ENCODE measurements at places on chromosomes 12 and 14.
A peak's percentile ranks its signal among the peaks of the same experiment; 100 is the strongest.

DNA sequence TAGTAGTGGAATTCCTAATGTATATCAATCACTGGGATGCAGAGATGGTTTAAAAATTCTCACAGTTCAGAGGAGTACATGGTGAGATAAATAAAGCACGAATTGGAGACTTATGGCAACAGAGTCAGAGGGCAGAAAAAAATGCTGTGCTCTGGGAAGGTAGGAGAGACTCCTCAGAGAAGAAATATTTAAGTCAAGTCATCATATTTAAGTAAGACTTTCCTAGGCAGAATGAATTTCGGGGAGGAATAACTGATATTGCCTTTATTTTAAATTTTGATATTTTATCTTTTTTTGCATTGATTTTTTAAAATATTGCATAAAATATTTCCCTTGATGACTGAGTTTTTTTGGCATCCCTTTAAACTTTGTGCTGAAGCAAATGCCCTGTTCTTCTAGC is 67.4 kb downstream of the OTOGL start:
- no peak for DNase-seq

GRCh38 chr14:104321802-104322130 is 183.4 kb downstream of the KIF26A start:
- DNase-seq, result no peak

- DNase-seq, result no peak
These were observed 880.2 kb upstream of the TMEM132C start for GRCh38 chr12:127386723-127387122.

DNA sequence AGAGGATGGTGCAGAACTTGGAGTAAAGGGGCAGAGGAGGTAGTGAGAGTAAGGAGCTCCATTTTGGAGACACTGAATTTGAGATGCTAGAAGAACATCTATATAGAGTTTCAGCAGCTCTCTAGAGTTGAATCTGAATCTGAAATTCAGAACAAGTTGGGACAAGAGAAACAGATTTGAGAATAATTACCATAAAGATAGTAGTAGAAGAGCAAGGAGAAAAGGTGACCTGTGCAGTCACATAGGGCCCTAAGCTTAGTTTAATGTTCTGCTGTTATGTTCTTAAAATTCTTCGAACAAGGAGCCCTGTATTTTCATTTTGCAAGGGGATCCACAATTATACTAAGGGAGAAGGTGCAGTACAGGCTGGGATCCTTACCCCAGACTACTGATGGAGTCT is 7.4 kb downstream of the REM2 start:
- DNase-seq, result no peak

DNA sequence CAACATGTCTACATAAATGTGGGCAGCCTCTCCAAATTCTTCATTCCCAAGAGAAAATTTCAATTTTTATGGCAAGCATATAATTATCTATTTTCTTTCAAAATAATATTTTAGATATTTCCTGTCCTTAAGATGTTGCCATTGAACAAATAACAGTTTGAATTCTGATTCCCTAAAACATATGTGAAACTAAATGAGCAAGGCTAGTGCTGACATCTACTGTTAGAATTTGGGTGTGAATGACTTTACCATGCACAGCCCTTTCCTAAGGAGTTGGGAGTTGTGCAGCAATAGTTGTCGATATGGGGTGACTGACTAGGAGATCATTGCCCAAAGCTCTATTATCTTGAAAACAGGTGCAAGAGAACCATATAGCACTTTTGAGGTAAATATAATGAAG is 108.2 kb upstream of the SLC38A4 start:
- peak; percentile 52 for DNase-seq

DNA sequence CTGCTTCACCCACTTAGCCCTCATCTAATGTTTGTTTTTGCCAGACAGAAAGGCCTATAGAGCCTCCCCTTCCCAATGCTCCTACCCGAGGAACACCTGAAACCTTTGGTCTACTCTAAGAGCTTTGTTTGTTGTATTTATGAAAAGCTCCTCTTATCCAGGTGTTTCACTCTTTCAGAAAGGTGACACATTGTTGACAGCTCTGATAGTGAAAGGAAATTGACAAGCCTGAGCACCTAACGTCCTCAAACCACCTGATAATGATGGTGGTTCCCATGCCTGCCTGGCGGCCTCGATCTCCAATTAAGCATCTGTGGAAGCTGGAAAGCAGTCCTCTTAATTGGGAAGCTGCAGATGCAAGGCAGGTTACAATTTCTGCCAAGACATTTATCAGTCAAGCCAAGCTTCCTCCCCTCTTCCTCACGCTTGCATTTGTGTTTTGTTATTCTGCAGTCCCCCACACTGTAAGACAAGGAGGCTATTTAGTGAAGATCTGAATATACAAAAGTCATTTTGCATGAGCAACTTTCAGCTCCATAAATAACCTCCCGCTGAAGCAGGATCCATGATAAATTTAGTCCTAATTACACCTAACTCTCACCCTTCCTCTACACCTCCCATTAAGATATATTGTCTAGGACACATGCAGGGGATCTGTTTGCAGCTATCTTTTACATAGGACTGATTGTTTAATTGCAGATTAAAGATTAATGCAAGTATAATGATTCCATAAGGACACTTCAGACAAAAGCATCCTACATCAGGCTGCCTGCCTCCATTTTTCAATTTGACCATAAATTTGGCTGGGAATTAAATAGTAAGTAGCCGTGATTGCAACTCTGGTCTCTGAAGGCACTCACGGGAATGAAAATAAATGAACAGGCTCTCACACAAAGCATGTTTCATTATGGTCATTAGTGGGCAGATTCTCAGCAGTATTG is 288.6 kb downstream of the PDZRN4 start:
- DNase-seq, result no peak

Data from kidney tubule cell (primary cell).